Stimulated activated CD4-positive, alpha-beta T cell treated with anti-CD3 and anti-CD28 coated beads, Interleukin-2, amount 100 ng/mL, for 24 hours (primary cell): ENCODE measurements at places on chromosomes 7 and 10.

- no peak for DNase-seq
Measured at GRCh38 chr7:158300427-158300826, 287.2 kb downstream of the PTPRN2 start.

GRCh38 chr7:55171157-55171556 is 152.3 kb downstream of the EGFR start:
- DNase-seq = no peak

DNA sequence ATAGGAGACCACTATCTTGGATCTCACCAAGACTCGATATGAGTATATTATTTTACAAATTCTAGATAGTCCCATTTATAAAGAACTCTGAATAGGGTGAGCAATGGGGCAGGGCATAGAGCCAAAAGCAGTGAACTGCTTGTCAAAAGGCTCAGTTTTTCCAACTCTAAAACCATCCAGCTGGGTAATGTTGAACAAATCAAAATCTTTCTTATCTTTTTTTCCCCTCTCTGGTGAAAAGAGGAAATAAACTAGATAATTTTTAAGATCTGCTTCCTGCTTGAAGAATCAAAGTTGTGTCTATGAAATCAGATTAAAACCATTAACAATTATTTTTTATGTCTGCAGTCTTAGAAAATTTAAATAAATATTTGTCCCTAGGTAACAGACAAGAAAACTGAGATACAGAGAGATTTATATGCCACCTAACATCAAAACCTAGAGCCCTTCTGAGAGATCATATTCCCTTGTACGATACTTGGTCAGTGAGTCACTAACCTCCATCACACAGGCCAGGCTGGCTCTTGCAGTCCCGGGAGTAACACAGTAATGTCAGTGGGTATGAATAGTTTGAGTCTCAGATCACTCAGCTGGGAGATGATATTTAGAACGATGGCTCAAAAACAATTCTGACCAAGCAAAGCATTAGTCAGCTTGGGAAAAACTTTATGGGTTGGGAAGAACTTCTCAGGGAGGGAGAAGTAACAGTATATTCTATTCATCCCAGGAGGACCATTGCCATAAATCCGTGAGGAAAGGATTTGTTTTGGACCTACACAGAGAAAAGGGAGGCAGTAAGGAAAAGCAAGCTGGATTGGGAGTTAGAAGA is 178.8 kb downstream of the REEP3 start:
- DNase-seq = no peak

- no peak for DNase-seq
Measured at GRCh38 chr7:130831817-130832481, 97.9 kb upstream of the KLF14 start.

DNA sequence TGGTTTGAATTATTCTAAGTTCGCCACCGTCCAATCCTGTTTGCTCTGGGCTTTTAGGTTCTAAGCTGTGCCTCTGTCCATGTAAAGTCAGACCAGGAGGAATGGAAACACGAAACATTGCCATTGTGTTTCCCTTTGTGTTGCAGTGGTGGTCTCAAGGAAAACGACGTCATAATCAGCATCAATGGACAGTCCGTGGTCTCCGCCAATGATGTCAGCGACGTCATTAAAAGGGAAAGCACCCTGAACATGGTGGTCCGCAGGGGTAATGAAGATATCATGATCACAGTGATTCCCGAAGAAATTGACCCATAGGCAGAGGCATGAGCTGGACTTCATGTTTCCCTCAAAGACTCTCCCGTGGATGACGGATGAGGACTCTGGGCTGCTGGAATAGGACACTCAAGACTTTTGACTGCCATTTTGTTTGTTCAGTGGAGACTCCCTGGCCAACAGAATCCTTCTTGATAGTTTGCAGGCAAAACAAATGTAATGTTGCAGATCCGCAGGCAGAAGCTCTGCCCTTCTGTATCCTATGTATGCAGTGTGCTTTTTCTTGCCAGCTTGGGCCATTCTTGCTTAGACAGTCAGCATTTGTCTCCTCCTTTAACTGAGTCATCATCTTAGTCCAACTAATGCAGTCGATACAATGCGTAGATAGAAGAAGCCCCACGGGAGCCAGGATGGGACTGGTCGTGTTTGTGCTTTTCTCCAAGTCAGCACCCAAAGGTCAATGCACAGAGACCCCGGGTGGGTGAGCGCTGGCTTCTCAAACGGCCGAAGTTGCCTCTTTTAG is 46.3 kb upstream of the DMBT1 start:
- DNase-seq = no peak

DNA sequence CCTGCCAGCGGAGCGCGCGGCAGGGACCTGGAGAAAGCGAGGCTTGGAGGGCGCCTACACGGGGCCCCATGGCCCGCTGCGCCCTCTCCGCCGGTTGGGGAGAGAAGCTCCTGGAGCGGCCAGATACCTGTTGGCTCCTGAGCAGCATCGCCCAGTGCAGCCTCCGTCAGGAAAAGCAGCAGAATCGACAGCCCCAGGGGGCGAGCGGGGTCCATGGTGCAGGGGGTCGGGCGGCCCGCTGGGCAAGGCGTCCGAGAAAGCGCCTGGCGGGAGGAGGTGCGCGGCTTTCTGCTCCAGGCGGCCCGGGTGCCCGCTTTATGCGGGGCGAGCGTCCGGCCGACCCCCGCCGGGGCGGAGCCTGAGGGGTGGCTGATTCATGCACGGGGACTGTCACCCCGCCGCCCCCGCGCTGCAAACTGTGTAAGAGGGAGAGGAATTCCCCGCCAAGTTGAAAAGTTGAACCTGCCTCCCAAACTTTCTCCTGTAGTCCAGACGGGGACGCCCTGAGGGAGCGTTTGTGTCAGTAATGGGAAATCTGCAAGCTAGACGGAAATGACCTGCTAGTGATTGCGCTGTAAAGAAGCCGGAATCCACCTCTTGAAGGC is at the start of gene TFPI2:
TSS of gene TFPI2 (minus strand) at position 290 of the 605 bp plus-strand sequence. CDS start at position 215, 75 bp downstream.
- no peak for DNase-seq

- no peak for DNase-seq
Measured at GRCh38 chr10:60615541-60615940, 162.7 kb upstream of the CDK1 start.

DNA sequence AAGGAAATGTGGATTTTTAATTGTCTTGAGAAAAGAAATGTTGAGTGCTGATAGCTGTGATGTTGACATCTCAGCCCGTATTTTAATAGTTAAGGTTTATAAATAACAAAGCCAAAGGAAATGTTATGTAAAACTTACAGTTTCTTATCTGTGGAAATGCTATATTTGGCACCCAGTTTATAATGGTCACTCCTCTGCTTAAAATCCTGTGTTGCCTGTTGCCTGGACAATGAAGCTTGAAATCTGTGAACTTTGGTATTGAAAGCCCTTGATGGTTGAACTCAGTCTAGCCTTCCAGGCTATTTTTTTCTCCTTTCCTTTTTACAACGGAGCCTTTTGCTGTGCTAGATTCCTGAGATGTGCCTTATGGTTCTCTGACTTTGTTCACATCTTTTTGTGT is 46.5 kb downstream of the MCU start:
- DNase-seq = no peak
